ENCODE measurements at places on chromosomes 3 and 15.

DNA sequence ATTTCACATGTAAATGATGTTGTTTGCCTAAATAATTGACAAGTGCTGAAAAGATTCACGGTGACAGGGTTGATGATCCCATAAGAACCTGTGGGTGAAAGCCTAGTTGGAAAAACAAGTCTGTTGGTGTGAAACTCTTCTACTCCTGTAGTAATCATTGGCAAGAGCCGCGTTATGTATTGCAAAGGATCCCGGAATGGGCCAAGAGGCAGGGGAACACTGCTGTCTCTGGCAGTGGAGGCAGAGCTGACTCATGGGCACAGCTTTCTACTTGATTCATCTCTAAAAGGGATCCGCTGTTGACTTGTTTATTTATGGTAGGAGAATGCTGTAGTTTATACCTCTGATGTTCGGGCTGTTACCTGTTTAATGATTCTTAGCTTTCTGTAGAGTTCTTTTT is 63.1 kb downstream of the MAP6D1 start:
- no peak for DNase-seq

DNA sequence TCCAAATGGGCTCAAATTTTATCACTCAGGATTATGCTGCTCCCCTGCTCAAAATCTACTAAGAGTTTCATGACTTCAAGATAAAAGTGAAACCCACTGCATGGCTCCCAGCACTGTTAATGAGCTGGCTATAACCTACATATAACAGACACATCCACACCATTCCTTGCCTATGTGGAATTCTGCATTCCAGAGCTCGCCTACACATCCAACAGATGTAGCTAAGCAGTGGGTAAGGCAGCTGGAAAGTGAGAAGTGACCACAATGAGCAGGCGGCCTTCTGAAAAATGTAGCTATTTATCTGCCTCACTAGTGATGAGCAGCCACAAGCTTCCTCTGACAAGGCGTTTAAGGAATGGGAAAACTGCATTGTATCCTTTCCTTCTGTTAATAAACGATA is 92.0 kb upstream of the TRIM42 start:
- no peak for DNase-seq

- no peak for DNase-seq
These were observed 221.3 kb downstream of the SUCLG2 start for GRCh38 chr3:67433109-67433508.

DNA sequence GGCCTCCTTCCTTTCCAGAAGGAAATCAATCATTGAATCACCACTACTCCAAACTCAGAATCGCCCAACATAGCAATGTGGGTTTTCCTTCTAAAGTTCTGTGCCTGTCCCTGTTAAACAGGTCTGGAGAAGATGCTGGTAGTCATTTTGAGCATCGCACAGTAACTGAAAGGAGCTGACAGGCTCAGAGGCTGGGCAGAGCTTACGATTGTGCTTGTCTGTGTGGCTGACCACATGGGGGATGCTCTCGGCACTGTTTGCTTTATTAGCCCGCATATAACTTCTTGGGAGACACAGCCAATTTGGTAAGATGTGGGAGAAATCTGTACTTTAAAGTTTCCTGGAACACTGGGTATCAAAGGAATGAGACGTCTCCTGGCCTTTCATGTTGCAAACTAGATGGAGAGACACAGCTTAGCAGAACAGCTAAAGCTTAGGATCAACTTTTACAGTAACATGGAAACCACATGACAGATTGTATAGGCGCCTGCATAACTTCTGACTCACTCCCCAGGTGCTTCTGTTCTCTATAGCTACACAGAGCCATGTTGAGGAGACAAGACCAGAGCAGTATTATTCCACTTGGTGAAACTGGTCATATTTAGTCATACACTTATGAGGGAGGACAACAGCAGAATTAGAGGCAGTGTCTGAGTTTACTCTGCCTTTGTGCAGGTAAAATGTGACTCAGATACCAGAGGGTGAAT is 374.1 kb downstream of the RORA start:
- DNase-seq, result no peak

- no peak for DNase-seq
These were observed 69.1 kb downstream of the HERC2 start for GRCh38 chr15:28252831-28253230.

GRCh38 chr3:14369675-14370669 is 32.4 kb upstream of the SLC6A6 start:
- no peak for DNase-seq

GRCh38 chr15:58546635-58547627 is 115.1 kb downstream of the LIPC start:
- DNase-seq, result no peak

DNA sequence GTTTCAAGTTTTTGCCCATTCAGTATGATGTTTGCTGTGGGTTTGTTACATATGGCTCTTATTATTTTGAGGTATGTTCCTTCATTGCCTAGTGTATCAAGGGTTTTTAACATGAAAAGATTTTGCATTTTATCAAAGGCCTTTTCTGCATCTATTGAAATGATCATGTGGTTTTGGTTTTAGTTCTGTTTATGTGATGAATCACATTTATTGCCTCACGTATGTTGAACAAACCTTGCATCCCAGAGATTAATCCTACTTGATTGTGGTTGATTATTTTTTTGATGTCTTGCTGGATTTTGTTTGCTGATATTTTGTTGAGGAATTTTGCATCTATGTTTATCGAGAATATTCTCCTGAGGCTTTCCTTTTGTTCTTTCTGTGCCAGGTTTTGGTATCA is 39.4 kb downstream of the TMCO5A start:
- DNase-seq, result no peak

- DNase-seq, result no peak
These were observed 6.2 kb downstream of the HMG20A start for GRCh38 chr15:77426871-77427270.

GRCh38 chr3:184059424-184059823 is 6.6 kb downstream of the HTR3C start:
- DNase-seq, result no peak

- DNase-seq, result no peak
These were observed 215.3 kb downstream of the FAM43A start for GRCh38 chr3:194900854-194901522.

GRCh38 chr3:185813205-185813604 is 11.6 kb downstream of the IGF2BP2 start:
- no peak for DNase-seq

DNA sequence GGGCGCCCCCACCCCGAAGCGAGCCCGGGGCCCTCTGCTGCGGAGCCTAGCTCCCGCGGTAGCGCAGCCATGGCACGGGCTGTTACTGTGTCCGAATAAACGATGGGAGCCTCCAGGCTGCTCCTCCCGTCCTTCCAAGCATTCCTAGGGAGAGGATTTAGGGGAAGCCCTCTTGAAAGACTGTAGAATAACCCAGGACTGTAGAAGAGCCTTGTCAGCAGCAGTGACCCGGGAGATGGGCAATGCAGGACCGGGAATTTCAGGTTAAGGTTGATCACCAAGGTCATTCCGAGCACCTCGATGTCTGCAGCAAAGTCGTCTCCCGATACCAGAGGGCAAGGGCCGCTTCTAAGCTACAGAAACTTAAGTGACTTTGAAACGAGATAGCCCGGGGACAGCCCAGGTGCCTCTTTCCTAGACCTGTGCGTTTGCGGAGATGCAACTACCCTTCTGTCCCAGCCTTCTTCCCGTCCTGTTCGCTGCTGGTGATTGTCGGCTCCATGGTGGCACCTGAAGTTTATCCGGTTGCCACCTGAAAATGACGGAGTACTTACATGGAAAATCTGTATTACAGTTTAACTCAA is 753 bp upstream of the MYO5A start:
- no peak for DNase-seq

DNA sequence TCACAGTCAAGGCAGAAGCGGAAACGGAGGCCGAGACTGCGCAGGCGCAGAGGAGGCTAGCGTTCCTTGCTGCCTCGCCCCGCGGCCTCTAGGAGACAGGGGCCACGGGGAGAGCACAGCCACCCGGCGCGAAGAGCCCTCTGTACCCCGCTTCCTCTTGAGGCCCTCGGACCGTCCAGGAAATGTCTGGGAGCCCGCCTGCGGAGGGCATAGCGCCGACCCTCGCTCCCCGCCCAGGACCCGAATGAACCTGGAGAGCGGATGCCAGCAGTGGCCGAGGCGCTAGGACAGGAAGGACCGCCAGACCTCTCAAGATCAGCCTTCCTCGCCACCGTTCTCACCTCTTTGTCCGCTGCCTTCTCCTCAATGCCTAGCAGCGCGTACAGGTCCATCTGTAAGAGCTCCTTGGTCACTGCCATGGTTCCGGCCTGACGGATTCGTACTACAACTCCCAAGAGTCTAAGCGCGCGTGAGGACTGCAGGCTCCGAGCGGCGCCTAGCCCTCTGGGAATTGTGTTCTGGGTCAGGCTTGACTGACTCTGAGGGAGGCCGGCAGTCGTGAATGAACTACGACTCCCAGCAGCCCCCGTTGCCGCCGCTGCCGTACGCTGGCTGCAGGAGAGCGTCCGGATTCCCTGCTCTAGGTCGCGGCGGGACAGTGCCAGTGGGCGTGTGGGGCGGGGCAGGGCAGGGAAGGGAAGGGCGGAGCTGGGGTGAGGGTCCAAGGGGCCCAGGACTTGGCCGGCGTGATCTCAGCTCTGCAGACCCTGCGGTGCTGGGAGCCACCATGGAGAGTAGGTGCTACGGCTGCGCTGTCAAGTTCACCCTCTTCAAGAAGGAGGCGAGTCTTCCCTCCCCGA is at the start of the genes DNAJC17 and ZFYVE19:
DNAJC17 (minus strand) TSS at position 446 of the 860 bp plus-strand sequence; CDS start at position 419, 27 bp downstream.
ZFYVE19 (plus strand) TSS at position 62 of the 860 bp plus-strand sequence; CDS start at position 563, 501 bp downstream.
- DNase-seq, result peak; percentile 89

DNA sequence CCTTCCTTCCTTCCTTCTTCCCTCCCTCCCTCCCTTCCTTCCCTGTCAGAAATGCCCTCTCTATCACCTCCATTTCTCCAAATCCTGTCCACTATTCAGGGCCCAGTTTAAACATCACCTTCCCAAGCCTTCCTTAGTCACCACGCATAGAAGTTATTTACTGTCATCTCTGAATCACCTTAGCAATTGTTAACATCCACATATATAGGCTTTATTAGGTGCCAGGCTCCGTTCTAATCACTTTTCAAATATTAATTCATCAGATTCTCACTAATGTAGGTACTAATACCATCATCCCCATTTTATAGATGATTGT is 1.1 kb upstream of the MAGEF1 start:
- DNase-seq, result no peak

GRCh38 chr3:36877930-36878685 is 66.7 kb downstream of the TRANK1 start:
- no peak for DNase-seq

DNA sequence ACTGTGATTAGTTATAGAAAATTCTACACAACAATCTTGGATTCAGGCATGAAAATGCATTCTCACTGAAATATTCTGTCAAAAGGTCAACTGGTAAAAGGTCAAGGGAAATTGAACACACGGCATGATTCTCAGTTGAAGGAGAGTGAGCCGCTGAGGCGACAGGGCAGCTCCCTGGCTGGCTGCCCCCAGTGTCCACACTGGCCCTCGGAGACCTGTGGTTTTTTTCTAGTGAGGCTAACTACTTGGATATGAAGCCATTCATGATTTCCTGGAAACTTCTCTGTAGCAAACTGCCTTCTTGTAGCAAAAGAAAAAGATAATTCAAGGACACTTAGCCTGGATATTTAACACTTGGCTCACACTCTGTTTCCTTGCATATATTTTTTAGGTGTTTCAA is 37.2 kb downstream of the AADACL2 start:
- DNase-seq, result no peak

DNA sequence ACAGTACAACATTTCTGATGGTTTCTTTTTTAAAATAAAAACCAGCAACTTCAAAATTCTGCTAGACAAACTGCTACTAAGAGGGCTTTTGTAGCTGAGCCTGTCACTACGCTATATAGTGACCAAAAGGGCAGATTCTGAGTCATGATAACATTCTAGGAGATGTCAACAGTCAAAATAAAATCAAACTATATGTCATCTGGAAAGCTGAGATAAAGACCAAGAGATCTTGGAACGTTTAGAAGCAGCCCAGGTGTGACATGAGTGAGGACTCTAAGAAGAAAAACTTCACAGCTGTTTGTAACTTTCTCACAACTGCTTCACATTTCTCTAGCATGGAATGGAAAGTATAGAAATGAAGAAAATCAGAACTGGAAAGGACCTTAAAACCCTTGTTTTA is 84.6 kb downstream of the FILIP1L start:
- no peak for DNase-seq

GRCh38 chr3:53768478-53769459 is 77.5 kb downstream of the CHDH start:
- no peak for DNase-seq

DNA sequence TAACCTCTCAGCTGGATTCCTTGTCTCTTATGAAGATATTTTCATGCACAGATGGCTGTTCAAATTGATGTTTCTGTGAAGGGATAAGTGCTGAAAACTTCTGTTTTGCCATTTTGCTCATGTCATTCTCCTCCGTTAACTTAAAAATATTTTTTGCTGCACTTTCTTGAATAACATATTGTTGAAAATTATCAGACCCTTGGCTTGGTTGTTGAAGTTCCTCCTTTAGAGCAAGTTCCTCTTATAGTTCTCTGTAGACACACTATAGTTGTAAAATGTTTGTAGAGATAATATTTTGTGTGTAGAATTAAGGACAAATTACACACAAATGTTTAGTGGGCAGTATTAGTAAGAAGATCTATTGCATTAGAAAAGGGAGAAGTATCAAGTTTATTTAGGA is 300.4 kb downstream of the SV2B start:
- DNase-seq, result no peak

DNA sequence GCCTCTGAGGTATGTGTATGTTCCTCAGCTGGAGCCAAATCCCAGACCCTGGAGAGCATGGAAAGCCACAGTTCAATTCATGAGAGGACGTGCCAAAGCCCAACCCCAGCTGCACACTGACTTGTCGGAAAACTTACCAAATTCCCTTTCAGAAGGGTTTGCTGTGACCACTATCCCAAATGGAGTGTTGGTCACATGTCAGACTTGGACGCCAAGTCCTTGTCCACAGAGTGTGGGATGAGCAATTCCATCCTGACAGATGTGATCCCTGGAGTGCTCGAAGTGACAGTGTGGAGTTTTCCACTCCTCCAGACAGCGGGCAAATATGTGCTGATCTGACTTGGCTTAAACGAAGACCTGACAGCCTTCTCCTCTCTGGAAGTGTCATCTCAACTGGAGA is 71.2 kb downstream of the RORA start:
- no peak for DNase-seq

- DNase-seq, result no peak
These were observed 74.0 kb downstream of the UBE2E2 start for GRCh38 chr3:23276913-23277658.

DNA sequence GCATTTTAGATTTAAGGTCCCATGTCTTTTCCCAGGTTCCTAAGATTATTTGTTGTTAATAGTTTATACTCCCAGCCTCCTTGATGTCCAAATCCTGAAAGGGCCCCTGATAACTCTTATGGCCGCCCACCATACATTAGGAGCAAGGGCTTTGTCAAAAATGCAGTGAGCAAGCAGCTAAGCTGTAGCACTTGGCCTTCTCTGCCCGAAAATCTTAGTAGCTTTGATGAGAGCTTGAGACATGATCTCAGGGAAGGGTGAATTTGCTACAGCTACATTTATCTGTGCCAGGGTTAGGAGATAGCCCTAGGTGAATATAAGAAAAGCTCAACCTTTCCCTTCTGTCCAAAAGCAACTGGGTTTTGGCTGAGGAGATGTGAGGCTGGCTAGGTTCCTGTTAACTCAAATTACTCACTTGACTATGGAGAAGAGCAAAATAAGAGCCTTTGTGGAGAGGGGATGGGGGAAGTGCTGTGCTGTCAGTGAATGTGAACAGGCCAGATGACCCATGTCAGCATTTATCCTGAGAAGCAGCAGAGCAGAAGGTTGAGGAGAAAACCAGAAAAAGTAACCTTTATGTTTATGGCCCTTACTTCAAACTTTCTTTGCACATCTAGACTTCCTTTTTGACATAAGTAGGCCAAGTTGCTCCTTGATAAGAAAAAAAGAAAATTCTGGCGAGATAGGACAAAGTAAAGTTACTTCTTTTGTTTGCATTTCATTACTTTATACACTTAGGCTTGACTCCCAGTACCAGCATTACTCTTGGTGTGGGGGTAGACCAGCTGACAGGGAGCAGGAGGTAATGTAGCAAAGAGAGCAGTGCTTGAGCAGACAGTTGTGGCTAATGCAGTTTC is 21.1 kb downstream of the MAPK6 start:
- DNase-seq, result no peak
